ENCODE measurements at places on chromosomes 13 and 19.

DNA sequence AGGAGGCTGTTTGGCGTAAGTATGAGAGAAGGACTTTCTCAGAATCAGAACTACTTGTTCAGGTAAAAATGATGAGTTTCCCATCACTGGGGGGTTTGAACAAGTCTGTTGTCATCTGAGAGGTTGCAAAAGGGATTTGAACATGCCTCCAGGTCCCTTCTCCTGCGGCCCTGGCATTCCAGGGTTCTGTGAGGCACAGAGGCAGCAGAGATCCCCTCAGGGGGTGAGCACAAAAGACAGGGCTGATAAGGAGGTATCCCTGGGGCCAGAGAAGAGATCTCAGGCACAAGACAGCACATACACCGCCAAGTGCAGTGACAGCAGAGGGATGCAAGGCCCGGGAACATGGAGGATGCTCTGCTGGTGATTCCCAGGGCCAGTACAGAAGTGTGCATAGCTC, 275.8 kb upstream of the TSHZ3 start:
- no peak for DNase-seq

- DNase-seq, result no peak
Measured at GRCh38 chr13:74070513-74070912, 63.7 kb downstream of the KLF12 start.

GRCh38 chr13:21913010-21913409, 242.1 kb downstream of the FGF9 start:
- no peak for DNase-seq

GRCh38 chr13:59801107-59801880, 362.4 kb downstream of the DIAPH3 start:
- DNase-seq, result no peak

- DNase-seq, result no peak
Measured at GRCh38 chr19:2477732-2478191, 1.8 kb downstream of the GADD45B start.

GRCh38 chr19:2266183-2266993, 10.2 kb upstream of the JSRP1 start:
- peak; percentile 66 for DNase-seq

DNA sequence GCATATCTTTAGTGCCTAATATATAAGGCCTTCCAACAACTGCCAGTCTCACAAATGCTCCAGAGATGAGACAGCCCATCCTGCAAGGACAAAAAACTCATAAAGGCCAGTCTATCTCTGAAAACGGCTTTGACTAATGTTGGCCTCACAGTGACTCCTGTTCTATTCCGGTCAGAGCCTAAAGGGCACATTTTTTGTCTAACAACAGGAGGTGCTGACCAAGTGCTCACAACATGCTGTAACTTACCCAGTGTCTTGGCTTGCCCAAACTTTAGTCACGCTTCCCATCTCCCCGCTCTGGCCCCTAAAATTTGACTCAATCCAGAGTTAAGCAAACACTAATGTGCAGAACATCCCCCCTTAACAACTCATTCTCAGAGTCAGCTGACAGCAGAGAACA, 1411.2 kb upstream of the MIR17HG start:
- no peak for DNase-seq

DNA sequence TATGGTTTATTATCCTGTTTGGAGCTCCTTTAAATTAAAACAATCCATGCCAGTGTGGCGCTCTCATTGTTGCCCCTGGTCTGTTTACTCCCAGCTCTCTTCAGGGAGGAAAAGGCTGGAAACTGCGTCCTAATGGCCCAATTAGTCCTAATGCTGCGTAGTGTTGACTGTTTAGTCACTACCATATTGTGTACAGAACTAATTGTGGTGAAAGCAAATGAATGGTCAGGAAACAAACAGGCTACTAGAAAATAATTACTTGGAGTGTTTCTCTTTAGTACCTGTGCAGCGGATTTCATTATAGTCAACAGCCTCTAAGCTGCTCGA, 54.5 kb upstream of the MTIF3 start:
- no peak for DNase-seq

DNA sequence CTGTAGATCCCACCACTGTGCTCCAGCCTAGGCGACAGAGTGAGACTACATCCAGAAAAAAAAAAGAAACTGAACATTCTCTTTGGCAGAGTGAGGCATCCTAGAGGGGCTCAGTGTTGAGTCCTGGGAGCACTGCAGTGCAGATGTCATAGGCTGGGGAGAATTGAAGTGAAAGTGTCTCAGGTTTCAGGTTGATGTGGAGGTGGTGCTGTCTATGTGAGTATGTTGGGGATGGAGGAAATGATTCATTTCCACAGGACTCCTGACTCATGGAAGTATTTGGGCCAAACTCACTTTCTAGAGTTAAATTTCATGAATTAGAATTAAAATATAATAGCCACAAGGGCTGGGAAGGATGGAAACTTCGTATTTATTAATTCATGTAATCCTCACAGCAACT, 134.4 kb upstream of the TSC22D1 start:
- DNase-seq, result peak; percentile 75

Data from AG08395 (cell line).